Lung (tissue), 17 donors: ENCODE measurements at places on chromosomes 3 and 15.

GRCh38 chr3:37349640-37350039, 175.3 kb upstream of the LRRFIP2 start:
- no peak for DNase-seq

DNA sequence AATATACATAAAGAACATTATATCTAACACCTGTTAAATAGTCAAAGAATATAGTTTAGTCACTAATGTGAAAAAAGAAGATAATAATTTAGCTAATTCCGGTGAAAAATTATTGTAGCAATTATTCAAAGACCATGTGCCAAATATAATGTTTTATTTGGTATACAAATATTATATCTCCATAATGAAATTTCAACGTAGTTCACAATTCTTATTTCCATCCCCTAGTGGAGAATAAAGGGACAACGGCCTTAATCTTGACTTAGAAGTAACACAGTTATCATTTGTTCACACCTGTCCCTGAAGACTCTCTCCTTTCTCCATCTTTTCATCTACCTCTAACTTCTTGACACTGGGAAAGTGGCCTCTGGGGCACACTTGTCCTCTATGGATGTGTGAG, 213.4 kb downstream of the ERC2 start:
- no peak for DNase-seq

DNA sequence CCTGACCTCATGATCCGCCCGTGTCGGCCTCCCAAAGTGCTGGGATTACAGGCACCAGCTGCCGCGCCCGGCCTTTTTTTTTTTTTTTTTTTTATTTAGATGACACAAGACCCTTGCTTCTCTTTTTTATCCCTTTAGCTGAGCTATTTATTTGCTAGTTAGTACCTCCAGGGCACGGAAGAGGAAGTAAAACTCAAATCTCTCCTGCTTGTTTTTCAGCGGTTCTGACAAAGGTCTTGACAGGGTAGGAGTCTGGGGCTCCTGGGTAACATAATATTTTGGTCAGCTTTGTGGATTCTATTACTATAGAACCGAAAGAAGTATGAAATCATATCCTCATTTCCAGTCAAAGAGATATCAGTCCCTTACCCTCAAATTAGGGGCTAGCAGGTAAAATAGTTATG, 44.0 kb upstream of the ETV5 start:
- DNase-seq, result no peak

GRCh38 chr3:66110840-66111239, 72.1 kb upstream of the MAGI1 start:
- peak; percentile 23 for DNase-seq

GRCh38 chr15:22806664-22807063, 20.2 kb downstream of the NIPA1 start:
- DNase-seq, result no peak

- no peak for DNase-seq
Measured at GRCh38 chr3:126968391-126969390, 14.2 kb upstream of the PLXNA1 start.

- DNase-seq, result no peak
Measured at GRCh38 chr3:124788254-124788745, 58.0 kb downstream of the UMPS start.

DNA sequence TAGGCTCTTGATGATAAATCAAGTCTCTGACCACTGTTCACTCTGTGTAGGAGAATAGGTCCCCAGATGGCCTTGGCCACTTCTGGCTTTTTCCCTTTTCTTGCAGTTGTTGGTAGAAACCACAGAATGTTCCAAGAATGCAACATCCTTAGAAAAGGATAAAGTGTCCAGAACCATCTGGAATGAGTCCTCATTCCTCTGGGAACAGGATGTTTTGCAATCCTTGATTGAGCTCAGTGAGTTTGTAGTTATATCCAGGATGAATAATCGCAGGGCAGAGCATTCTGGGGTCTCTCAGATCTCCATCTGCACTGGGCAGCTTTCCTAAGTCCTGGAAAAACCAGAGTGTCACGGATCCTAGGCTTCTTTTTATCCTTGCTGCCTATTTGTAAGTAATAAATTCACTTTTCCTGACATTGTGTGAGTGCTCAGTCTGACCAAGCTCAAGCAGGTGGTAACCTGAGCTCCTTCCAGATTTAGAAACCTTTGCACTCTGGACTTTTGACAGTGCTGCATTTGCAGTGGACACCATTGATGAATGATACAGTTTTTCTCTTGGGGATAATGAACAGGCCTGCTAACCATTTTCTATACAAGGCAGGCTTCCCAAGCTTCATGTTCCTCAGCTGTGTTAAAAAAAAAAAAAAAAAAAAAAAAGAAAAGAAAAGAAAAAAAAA, 1028.6 kb downstream of the OTOL1 start:
- DNase-seq, result peak; percentile 1

DNA sequence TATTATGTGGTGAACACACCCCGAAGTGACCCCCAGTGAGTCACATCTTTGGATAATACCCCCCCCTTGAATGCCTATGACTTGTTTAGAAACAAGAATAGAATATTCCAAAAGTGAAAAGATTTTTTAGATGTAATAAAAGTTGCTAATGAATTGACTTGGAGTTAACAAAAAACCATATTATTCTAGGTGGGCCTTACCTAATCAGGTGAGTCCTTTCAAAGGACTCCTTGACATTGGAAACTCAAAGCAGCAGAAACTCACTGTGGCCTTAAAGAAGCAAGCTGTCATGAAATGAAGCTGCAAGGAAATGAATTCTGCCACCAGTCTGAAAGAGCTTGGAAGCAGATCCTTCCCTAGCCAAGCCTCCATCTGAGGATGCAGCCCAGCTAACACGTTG, 10.9 kb upstream of the ISL2 start:
- DNase-seq, result no peak

GRCh38 chr15:70378126-70379031, 280.7 kb upstream of the TLE3 start:
- DNase-seq, result no peak

- no peak for DNase-seq
Measured at GRCh38 chr15:89396723-89397652, 62.4 kb upstream of the POLG start.

DNA sequence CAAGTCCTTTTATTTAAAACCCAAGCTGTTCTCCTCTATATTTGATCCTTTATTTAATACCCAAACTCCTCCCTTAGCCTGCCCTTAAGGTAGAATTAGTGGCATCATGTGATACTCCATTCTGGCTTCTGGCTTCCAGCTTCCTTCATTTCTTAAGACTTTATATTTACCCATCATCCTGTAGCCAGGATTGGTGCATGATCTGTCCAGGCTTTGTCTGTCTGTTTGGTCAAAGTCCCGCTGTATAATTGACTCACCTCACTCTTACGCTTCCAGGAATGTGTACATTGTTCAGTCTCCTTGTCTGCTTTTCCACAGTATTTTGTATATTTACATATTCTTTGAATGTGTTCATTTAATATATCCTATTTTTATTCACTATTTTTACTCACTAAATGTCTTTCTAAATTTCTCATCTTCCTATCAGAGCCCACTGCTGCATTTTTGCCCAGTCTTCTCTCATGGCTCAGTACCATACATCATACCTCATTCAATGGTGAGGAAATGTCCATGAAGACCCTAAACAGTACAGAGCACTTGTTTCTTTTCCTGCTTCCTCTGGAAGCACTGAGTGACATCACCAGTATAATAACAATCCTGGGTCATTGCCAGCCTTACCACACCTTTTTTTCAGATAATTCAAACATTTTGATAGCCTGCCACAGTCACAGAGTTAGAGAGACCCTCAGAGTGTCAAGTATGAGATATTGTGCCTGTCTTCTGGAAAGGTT, 31.5 kb downstream of the TMEM108 start:
- no peak for DNase-seq

DNA sequence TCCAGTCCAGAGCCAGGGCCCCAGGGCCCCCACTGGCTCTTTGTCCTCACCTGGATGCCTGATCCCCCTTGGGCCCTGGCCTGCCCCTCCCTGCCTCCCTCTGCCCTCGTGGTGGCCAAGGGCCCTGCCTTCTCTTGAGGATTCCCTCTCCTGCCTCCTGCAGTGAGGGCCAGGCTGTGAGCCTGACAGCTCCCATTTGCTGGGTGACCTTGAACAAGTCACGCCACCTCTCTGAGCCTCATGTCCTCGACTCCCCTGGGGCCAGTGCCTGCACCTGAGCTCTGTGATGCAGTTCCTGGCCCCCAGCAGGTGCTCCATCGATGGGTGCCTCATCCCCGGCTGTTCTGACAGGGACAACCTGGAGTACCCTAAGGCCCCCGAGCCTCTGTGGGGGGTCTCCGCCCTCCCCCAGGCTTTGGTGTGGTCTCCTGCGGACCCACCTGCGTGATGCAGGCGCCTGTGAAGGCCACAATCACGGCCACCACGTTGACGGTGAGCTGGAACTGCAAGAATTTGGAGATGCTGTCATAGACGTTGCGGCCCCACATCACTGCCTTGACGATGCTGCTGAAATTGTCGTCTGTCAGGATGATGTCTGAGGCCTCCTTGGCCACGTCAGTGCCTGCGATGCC, 24.1 kb upstream of the SEC13 start:
- no peak for DNase-seq

- no peak for DNase-seq
Measured at GRCh38 chr3:59774000-59774399, 724.2 kb upstream of the CFAP20DC start.

GRCh38 chr3:179016979-179017670, 54.5 kb downstream of the ZMAT3 start:
- DNase-seq, result no peak

- DNase-seq, result peak; percentile 72
Measured at GRCh38 chr3:142447301-142447851, 461 bp downstream of the XRN1 start.

- DNase-seq, result no peak
Measured at GRCh38 chr3:169246158-169246557, 417.4 kb downstream of the MECOM start.

DNA sequence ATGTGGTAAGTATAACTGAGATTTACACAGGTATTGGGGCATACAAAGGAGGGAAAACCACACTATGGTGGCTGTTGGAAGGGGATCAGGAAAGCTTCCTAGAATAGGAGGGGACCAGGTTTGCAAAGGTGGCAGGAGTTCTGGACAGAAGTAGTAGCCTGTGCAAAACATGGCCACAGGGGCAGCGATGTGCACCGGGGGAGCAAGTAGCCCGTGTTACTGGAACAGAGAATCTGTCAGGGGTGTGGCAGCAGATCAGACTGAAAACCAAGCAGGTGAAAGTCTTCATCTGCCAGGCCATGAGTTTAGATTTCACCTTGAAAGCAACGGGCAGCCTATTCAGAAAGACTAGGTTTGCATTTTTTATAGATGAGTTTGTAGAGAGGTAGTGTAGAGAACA, 182.3 kb upstream of the LPP start:
- no peak for DNase-seq

- DNase-seq, result no peak
Measured at GRCh38 chr3:71618538-71618937, 35.0 kb upstream of the FOXP1 start.

- peak; percentile 56 for DNase-seq
Measured at GRCh38 chr15:92809880-92810361, 90.2 kb upstream of the CHD2 start.

DNA sequence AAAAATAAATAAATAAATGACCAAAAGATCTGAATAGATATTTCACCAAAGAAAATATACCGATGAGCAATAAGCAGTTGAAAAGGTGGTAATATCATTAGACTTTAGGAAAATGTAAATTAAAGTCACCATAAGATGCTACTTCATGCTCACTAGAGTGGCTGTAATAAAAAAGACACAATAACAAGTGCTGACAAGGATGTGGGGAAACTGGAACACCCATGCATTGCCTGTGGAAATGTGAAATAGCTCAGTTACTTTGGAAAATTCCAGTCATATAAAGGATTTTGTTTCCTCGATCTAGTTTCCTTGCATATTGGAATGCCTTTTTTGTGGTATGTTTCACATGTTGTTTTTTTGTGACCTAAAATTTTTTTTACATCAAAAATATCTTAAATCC, 36.0 kb upstream of the LRIG1 start:
- no peak for DNase-seq

- no peak for DNase-seq
Measured at GRCh38 chr3:108127301-108127988, 36.6 kb upstream of the CD47 start.

GRCh38 chr15:68984586-68984985, 29.9 kb upstream of the NOX5 start:
- no peak for DNase-seq

- DNase-seq, result no peak
Measured at GRCh38 chr3:125140818-125141595, 71.5 kb downstream of the SLC12A8 start.

DNA sequence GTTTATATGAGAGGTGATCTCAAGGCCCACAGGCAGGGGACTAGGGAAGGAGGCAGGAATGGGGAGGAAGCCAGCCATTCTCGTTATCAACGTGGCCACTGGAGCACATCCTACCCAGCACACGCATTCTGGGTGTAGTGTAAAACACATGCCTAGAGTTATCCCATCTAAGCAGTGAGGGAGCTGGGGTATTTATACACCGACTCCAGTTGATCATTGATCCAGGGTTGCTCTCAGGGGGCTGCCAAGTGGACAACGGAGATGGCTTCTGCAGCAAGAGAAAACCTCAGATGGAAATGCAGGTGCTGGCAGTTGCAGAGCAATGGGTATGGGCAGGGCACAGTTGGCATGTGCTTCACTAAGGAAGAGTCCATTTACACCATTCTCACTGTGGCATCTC, 30.4 kb upstream of the SYNM start:
- DNase-seq, result no peak

- DNase-seq, result no peak
Measured at GRCh38 chr15:43093026-43093425, 12.8 kb downstream of the UBR1 start.

DNA sequence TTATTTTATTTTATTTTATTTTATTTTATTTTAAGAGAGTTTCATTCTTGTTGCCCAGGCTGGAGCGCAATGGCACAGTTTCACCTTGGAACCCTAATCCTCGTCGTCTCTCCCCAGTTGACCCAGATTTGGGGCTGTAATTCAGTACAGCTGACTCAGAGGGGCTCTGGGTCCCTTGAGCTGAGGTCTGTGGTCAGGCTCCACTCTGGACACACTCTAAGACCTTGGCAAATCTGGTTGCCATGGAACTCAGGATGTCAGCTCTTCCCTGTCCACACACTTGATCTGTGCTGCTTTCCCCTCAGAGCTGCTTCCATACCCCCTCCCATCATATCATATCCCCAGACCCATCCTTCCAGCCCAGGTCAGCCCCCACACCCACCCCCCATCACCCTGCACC, 675 bp upstream of the CYP11A1 start:
- DNase-seq, result no peak

- no peak for DNase-seq
Measured at GRCh38 chr3:194526164-194526563, 39.4 kb upstream of the ATP13A3 start.

- no peak for DNase-seq
Measured at GRCh38 chr15:69433831-69434230, 18.8 kb upstream of the RPLP1 start.

GRCh38 chr3:151926956-151927355, 53.5 kb downstream of the SUCNR1 start:
- DNase-seq, result no peak
